ENCODE measurements at places on chromosomes 7 and 10. TPM values are rescaled to one million over a fixed set of nuclear protein-coding genes. Genes with fewer than 3 reads are reported as not detected.

Gene RP9
- total RNA-seq, result 14.2 TPM

DNA sequence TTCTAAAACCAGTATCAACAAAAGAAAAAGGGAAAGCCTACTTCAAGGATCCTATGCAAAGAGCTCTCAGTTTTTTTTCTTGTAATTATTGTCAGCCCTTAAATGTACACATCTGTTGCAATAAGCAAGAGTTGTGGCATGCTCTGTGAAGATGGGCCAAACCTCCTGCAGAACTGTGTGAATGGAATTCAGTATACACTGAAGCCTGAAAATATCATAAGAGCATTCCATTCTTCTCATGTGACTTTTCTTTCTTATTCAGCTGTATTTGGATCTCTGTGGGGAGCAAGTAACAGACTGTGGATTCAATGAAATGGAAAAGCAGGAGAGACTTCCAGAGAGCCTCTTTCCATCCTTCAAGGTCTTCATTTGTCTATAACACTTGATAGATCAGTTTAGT, 130.7 kb downstream of the SAMD9 start:
- no peak overlapping the region for H3K27ac ChIP-seq
- no peak overlapping the region for H3K4me3 ChIP-seq
- DNase-seq, result no peak
- no peaks in the 10 kb centered on the region for H3K4me1 ChIP-seq

DNA sequence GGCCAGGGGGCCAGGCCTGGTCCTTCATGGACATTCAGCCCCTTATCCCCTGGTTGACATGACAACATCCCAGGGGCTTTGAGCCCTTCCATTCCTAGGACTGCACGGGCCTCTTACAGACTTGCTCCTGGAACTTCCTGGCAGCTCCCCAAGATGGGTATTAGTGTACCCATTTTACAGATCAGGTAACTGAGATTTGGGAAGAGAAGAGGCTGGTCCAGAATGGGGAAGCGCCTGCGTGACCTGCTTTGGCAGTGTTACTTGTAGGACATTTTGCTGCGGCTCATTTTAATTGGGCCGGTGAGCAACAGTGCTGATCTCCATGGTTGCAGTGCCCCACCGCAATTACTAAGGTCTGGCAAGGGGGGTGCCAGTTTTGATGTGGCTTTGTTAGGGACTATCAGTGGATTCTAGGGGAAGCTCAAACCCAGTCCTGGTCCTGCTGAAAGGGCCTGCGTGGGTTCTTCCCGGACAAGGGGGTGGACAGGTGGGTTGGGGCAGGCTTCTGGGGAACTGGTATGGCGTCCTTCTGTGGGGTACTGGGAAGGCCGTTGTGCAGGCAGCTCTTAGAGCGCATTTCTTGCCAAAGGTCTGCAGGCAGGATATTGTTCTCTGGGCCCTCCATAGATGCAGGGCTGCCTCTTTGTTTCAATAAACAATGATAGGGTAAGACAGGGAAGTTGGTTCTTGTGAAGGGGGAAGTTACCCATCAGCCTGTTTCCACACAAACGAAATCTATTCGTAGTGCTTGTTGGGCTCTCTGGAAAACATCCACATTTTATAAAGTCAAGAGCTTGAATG, 137.6 kb downstream of the RGS10 start:
- H3K4me3 ChIP-seq, result no peak overlapping the region
- peaks cover 8% of the 10 kb centered on the region for H3K4me1 ChIP-seq
- DNase-seq, result no peak
- H3K36me3 ChIP-seq, result no peaks in the 10 kb centered on the region

DNA sequence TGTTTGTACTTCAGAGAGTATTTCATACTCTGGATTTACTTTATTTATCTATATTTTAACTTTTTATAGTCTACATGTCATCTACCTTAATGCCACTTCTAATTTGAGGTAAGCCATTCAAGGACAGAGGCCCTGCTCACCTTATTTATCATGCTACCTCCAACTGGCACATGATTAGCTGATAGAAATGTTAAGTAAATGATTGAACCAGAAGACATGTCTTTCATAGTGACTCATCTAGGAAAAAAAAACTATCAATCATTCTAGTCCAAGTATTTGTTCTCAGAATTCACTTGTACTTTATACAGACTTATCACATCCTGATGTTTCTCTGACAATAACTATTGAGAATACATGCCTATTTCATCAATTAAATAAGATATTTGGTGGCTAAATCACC, 856.3 kb downstream of the XPNPEP1 start:
- no peaks in the 10 kb centered on the region for H3K27me3 ChIP-seq
- H3K4me3 ChIP-seq, result no peak overlapping the region
- no peak for DNase-seq
- H3K4me1 ChIP-seq, result no peaks in the 10 kb centered on the region
- H3K27ac ChIP-seq, result no peak overlapping the region
